Right cardiac atrium (tissue), 5 donors: ENCODE measurements at places on chromosomes 4 and X. TPM values are rescaled to one million over a fixed set of nuclear protein-coding genes. Genes with fewer than 3 reads are reported as not detected.
A peak's percentile ranks its signal among the peaks of the same experiment; 100 is the strongest.

GRCh38 chrX:40504801-40505605 is 75.8 kb upstream of the ATP6AP2 start:
- no peak for DNase-seq

- no peak for DNase-seq
Observed at GRCh38 chr4:66572949-66573348, 902.7 kb upstream of the EPHA5 start.

USP26 gene
- total RNA-seq, result not detected

GRCh38 chr4:77354550-77354949 is 197.5 kb downstream of the CCNG2 start:
- DNase-seq, result no peak

DYNLT3 gene
- total RNA-seq, result 22.5 TPM

DNA sequence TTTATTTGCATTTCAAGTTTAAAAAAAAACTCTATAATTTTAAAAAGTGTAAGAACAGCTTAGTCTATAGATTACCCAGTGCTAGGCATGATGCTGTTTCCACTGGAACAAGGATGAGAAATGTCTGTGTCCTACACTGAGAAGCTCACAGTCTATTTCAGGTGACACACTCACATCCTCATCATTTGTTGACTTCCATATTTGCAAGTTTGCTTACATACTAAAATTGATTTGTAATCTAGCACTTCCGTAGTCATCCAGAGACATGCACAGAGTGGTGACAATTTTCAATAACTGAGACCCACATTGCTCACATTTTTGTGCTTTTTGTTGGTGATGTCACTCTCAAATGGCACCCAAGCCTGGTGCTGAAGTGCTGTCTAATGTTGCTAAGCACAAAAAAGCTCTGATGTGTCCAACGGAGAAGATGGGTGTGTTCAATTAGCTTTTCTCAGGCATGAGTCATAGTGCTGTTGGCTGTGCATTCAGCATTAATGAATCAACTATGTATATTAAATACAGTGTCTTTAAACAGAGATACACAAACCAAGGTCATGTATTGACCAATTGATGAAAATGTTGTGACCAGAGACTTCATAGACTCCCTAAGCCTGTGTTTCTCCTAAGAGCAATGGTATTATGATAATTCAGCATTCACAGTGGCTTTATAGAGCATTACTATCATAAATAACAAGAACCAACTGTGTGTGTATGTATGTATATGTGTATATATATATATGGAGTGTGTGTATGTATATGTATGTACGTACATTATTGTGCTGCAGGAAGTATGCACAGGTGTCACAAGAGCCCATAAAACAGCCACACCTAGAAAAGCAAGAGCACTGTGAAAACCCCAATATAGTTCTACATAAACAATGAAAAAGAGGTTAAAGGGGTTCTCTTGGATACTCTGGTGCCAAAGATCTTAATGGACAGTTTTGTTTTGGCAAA is 31.2 kb upstream of the VCX3B start:
- no peak for DNase-seq

DNA sequence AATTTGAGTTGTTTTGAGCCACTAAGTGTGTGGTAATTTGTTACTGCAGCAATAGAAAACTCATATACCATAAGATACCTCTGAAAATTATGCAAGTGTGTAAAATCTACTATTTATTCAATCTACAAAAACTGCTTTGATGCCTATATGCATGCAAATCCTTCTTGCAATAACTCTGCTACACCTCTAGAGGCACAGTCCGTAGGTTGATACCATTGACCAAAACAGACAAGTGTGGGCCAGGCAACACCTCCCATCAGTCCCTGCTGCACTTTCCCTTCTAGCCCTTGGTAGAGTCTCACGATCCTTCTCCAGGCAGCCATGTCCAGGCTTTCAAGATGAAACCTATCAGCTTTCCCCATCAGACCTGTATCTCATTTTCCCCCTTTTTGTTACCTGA is 48.8 kb upstream of the FAM9A start:
- DNase-seq, result no peak

GRCh38 chr4:39713691-39714090 is 15.8 kb downstream of the UBE2K start:
- no peak for DNase-seq

- DNase-seq, result peak; percentile 76
Observed at GRCh38 chrX:129772796-129773431, 6.8 kb upstream of the SASH3 start.

TMEM31 gene
- total RNA-seq, result 0.34 TPM

DNA sequence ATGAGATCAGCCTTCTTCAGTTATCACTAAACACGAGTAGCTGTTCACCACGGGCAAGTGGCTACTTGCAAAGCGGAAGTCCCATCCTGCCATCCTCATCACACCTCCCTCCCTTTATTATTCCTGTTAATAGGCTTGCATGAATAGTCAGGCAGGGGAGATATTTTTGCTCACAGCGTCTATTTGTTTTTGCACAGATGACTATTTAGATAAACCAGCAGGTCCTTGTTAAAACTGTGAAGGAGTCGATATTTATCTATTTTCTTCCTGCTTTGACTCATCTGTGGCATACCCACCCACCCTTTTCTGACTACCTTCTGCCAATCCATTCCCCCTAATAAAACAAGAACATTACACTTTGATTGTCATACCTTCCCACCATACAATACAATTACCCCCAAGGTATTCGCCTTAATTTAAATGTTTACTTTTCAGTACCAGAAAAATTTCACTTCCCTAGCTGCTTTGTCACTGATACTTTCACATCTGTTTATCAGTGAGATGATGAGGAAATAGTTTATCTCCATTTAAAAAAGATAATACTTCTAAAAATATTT is 96.6 kb upstream of the BANK1 start:
- DNase-seq, result no peak

DNA sequence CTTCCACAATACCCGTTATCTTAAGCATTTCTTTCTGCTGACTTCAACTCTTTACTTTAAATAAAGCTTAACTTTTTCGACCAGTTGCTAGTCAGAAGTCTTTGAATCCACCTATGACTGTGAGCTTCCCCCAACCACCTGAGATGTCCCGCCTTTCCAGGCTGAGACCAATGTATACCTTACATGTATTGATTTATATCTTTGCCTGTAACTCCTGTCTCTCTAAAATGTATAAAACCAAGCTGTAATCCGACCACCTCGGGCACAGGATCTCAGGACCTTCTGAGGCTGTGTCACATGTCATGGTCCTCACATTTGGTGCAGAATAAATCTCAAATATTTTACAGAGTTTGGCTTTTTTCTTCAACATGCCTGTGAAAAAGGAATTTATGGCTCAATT is 2.9 kb upstream of the TMEM164 start:
- no peak for DNase-seq

DNA sequence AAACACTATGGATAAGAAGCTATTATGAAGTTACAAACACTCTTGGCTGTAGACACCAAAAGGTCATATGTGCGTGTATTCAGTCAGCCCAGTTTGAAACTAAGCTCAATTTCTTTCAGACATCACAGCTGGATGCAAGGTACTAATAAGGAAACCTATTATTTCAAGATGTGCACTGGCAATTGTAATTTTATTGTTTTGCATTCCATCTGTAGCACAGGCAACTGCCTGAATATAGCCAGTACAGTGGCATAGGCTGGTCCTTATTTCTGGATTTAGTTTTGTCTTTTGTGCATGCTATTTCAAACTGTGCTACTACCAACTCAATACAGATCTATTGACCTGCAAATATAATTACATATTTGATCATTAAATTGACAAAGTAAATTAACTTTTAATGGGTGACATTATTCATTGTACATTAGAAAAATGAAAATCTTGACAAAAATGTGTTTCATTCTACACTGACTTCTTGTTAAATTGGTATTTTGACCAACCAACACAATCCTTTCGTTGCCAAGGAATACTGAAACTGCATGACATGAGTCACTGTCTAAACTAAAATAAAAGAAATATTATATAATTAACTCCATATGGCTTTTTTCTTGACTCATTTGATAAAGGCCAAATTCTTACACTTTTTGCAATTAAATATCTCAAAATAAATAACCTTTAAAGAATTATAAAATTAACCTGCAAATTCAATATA is 594.3 kb upstream of the ADGRL3 start:
- no peak for DNase-seq

DSPP gene
- not detected for total RNA-seq

HOPX gene
- total RNA-seq, result 41.3 TPM

HERC6 gene
- 9.8 TPM for total RNA-seq

RHOH gene
- 1.0 TPM for total RNA-seq

GRCh38 chr4:14115106-14115505 is 487.6 kb upstream of the BOD1L1 start:
- DNase-seq, result no peak

- peak; percentile 23 for DNase-seq
Observed at GRCh38 chr4:71833232-71833900, 49.5 kb upstream of the GC start.
